Omental fat pad (tissue), 4 donors: ENCODE measurements at places on chromosomes 1 and 21.

- no peak for DNase-seq
These were observed 39.8 kb upstream of the ZBTB18 start for GRCh38 chr1:244011271-244011670.

GRCh38 chr21:35855484-35855883, 204.8 kb downstream of the SETD4 start:
- DNase-seq, result no peak

- no peak for DNase-seq
These were observed 9.1 kb downstream of the ADGRL2 start for GRCh38 chr1:81809808-81810207.

DNA sequence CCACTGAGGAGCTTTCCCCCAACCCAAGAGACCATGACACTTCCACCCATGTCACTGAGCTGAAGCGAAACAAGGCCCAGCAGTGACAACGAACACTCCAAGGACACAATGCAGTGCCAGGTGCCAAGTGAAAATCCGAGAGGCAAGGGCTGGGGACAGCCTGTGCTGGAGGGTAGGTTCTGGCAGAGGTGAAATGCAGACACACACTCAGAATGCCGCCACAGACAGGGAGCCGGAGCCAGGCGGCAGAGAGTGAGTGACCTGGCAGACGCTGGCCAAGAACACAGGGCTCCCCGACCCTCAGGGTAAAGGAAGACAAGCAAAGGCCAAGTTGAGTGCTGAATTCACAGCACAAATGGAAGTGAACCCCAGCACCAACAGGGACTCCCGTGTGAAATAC, 78.9 kb downstream of the CD46 start:
- DNase-seq, result no peak

- no peak for DNase-seq
These were observed 32.3 kb downstream of the PTPRC start for GRCh38 chr1:198671136-198671535.

GRCh38 chr1:248926401-248927182, 20.6 kb downstream of the PGBD2 start:
- no peak for DNase-seq

GRCh38 chr1:4461726-4462290, 192.6 kb upstream of the AJAP1 start:
- no peak for DNase-seq

GRCh38 chr1:198725090-198725489, 86.2 kb downstream of the PTPRC start:
- DNase-seq, result no peak

GRCh38 chr1:94119796-94120569, 965 bp downstream of the ABCA4 start:
- no peak for DNase-seq

DNA sequence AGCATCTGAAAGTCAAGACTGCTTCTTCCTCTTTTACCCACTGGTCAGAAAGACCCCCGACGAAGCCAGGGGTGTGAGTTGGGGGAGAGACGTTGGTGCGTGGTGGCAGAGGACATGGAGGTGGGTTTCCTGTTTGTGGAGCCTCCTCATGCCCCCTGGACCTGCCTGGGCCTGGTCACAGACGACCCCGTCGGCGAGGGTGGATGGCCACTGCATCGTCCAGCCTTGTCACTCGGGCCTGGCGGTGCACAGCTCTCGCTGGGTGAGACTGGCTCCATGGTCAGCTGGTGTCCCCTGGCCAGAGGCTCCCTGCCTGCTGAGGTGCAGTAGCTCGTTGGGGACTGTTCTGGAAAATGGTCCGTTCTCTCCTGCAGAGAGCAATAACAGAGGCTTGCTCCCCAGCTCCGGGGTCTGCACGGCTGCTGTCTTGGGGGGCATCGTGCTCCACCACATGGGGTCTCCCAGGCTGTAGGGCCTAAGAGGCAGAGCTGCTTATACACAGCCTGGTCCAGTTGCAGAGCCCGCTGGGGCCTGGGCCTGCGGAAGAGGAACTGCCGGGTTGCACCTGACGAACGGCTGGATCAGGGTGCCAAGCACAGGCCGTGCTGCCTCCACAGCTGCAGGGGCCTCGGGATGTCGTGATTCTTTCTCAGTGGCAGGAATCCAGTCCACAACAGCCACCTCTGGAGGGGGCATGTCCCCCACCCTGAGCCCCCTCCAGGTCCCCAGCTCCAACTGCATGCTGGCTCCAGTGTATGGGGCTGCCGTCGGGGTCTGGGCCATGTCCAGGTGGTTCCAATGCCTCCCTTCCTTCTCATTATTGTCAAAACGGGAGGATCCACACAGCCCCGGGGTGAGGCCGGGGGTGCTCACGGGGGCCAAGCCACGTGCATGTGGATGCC, 18.0 kb upstream of the ACTRT2 start:
- no peak for DNase-seq

DNA sequence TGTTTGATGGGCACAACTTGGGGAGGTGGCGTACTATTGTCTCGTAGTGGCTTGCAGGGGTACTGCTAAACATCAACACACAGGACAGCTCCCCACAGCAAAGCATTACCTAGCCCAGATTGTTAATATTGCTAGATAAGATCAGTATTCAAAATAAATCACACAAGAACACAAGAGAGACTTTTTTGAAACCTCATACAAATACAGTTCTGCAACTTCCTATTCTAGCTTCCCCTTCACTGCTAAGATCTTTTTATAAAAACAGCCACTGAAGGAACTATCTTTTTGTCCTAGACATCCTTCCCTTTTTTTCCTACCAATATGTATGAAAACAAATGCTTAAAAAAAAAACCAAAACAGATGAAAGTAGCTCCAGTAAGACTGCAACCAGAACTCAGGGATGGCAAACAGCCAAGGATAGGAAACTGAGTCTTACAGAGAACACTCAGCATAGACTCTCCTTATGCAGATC, 137.8 kb upstream of the KRTAP19-8 start:
- DNase-seq, result no peak

DNA sequence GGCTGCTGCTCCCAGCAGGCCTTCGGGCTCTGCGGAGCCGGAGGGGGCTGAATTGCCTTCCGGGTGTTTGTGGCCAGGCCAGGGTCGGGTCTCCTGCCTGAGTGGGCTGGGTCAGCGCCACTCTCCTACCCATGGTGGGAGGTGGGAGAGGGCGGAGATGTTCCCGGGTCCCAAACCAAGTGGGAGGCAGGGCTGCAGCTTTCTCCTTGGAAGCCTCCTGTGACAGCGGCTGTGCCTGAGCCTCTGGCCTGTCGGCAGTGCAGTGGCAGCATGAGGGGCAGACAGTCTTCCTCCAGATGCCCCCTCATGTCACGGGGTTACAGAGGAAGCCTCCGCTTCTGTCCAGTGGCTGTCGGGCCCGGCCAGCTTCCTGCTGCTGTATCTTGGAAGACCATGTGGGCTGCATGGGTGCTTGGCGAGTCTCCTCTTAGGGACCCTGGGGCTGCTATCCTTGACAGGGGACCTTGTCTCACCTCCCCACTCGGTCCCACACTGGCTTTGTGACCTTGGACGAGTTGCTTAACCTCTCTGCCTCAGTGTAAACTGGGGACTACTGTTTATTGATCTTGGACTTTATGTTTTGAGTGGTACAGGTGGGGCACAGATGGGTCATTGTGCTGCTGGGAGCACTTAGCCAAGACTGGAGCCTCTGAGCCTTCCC, 4.3 kb downstream of the SKI start:
- DNase-seq, result no peak

DNA sequence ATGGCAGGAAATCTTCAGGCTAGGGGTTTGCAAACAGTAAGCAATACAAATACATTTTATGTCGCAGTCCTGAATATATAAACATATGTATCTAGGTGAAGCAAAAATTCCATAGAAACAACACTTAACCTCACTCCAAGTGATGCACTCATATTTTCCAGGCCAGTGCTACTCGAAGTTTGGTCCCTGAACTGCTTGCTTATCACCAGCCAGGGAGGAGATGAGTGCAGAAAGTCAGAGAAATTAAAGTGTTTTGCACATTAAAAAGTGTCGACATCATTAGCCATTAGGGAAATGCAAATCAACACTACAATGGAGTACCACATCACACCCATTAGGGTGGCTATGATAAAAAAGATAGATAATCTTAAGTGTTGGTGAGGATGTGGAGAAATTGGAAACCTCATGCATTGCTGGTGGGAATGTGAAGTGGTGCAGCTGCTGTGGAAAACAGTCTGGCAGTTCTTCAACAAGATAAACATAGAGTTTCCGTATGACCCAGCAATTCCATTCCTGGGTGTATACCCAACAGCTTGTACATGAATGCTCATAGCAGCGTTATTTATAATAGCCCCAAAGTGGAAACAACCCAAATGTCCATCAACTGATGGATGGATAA, 70.5 kb upstream of the CSF1 start:
- no peak for DNase-seq

DNA sequence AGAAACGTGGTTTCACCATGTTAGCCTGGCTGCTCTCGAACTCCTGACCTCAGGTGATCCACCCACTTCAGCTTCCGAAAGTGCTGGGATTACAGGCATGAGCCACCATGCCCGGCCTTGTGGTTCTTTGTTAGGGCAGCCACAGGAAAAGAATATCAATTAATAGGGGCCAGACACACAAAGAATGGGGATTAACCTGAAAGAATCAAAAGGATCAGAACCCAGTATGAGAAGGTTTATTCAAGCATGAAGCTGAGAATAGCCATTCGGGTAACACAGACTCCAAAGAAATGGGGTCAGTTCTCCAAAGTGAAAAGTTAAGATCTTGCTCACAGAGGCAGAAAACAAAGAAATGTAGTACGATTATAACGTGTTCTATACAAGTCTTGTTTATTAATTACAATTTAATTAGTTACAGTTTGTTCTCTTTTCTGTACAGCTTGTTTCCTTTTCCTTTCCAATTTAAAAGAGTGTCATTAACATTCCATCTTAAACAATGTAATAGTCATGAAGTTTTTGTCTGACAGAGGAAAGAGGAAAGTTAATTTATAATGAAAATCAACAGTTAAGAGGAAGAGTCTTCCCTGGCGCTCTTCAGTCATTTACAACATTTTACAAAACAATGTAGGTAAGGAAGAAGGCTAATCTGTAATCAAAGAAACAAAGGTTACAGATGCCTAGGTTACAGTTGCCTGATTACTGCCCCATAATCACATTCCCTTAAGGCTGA, 51.3 kb upstream of the SLC45A1 start:
- no peak for DNase-seq
